ENCODE measurements at places on chromosomes 11 and 22.

GRCh38 chr11:63813563-63814382 lies 517 bp downstream of the SPINDOC start:
- DNase-seq: no peak

GRCh38 chr22:27149921-27150543 lies 492.6 kb downstream of the MIAT start:
- no peak for DNase-seq

GRCh38 chr11:2529636-2530035 lies 84.8 kb downstream of the KCNQ1 start:
- no peak for DNase-seq

GRCh38 chr11:3674189-3674588 lies 3.0 kb upstream of the CHRNA10 start:
- peak; percentile 83 for DNase-seq

GRCh38 chr11:126522606-126523005 lies 167.1 kb downstream of the ST3GAL4 start:
- DNase-seq: no peak

GRCh38 chr11:131095511-131096185 lies 179.4 kb upstream of the SNX19 start:
- no peak for DNase-seq

DNA sequence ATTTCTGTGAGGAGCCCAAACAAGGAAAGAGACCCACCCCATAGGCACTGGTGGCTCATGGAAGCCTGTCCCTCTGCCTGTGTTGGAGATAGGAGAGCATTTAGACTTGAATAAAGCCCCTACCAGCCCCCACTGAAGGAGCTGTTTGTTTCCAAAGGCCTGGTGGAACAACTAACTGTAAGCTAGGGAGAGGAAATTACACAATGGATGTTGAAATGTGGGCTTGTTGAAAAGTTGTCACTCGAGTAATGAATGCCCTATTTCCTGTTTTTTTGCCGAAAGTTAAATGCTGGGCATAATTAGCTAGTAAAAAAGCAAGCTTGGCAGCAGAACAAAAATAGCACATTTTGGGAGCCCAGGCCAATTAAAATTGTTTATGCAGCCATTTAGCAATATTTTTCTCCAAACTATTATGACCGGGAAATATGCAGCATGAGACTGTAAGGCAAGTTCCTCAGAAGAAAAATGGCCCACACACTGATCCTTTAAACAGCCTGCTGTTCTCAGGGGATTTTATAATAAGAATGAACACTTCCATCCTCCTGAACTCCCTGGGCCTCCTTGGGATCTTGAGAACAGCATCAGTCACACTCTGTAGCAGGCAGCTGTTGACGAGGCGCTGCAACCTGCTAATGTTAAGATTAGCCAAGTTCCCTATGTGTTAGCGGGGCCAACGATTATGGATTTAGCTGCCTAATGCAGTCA lies 38.6 kb upstream of the LMO2 start:
- DNase-seq: no peak

- no peak for DNase-seq
These were observed 89.6 kb upstream of the API5 start for GRCh38 chr11:43222215-43222614.

GRCh38 chr11:15123849-15124248 lies 9.1 kb downstream of the INSC start:
- DNase-seq: peak; percentile 96

DNA sequence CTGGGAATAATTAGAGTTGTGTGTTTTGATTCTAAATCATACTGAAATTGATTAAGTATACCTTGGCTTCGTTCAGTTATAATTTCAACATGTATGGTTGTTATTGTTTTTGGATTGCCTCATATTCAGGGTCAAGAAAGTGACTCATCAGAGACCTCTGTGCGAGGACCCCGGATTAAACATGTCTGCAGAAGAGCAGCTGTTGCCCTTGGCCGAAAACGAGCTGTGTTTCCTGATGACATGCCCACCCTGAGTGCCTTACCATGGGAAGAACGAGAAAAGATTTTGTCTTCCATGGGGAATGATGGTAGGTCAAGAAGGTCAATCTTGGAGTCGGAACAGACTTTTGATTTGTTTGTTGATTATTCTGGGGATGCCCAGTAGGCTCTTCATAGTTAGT lies 40.4 kb downstream of the KMT2A start:
- DNase-seq: no peak

DNA sequence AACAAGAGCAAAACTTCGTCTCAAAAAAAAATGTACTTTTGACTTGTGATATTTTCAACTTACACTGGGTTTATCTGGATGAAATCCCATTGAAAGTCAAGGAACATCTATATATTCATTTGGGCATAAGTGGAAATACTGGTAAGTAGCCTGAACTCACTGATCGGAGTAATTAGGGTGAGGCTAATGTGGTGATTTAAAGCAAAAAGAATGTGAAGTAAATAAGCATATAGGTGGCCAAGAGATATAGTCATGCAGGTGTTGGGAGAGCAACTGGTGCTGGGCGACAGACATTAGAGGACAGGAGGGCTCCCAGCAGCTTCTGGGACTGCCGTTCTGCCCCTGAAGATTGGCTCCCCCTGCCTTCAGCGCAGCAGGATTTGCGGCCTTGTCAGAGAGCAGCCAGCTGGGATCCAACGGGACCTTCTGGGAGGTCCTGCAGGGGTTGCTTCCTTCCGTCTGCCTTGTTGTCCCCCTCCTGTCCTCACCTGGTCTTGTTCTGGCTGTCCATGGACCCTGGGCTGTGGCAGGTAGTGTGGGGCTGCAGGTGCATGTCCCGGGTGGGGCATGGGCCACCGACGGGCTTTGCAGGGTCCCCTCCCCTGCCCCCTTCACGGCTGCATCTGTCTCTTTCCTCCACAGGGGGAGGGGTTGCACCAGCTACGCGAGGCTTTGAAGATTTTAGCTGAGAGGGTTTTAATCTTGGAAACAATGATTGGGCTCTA lies 14.1 kb downstream of the RHBDD3 start:
- DNase-seq: no peak

DNA sequence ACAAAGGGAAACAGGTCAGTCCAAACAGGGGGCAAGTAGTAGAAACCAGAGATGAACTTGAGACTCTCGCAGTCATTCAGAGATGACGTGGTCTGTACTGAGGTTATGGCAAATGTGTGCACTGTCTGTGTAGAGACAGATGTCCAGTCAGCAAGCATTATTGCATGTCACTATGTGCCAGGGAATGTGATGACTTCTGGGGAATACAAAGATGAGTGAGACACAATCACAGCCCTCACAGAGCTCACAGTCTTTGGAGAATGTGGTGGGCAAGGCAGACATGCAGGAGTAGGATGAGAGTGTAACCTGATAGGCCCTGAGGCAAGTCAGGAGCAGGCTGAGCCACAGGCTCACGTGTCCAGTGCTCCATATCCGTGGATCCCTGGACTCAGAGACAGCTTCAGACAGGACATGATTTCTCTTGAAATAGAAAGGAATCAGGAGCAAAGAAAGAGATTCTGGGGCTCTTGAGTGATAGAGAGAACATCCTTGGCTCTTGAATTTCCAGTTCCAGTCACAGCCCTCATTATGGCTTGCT lies 550.7 kb downstream of the ETS1 start:
- DNase-seq: no peak

- DNase-seq: no peak
These were observed 89.6 kb downstream of the ETS1 start for GRCh38 chr11:128497776-128498095.

DNA sequence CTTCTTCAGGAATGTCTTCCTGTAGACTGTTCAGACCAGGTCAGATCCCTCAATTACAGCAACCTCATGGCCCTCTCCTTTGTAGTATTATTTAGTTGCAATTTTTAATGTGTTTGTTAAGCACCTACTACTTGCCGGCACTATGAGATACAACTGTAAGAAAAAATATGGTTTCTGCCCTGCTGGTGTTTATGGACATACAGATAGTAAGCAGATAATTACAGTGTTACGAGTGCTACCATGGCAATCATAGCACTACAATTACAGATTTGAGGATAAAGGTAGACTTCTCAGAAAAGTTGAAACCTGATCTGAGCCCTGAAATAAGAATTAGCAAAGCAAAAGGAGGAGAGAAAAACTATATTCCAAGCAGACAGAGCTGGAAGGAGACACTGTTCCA lies 2.8 kb downstream of the LRRC51 start:
- no peak for DNase-seq

GRCh38 chr11:86676533-86677154 lies 4.2 kb upstream of the ME3 start:
- DNase-seq: no peak

GRCh38 chr22:49838771-49839717 lies 11.4 kb upstream of the BRD1 start:
- no peak for DNase-seq

DNA sequence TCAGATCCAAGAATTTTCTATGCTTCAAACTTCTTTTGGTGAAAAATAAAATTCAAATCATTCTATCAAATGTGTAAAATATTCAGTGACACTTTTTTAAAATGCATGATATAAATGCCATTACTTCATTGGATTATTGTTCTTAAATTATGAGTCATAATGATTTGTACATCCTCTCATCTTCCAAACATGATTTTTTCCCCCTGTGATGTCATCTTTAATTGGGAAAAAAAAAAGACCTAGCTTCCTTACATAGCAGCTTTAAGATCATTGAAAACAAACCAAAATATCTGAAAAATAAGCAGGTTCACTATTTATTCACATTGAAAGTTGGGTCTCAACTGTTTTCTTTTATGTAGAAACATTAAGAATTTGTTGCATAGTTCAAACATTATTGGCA lies 1549.4 kb downstream of the LRRC4C start:
- no peak for DNase-seq

DNA sequence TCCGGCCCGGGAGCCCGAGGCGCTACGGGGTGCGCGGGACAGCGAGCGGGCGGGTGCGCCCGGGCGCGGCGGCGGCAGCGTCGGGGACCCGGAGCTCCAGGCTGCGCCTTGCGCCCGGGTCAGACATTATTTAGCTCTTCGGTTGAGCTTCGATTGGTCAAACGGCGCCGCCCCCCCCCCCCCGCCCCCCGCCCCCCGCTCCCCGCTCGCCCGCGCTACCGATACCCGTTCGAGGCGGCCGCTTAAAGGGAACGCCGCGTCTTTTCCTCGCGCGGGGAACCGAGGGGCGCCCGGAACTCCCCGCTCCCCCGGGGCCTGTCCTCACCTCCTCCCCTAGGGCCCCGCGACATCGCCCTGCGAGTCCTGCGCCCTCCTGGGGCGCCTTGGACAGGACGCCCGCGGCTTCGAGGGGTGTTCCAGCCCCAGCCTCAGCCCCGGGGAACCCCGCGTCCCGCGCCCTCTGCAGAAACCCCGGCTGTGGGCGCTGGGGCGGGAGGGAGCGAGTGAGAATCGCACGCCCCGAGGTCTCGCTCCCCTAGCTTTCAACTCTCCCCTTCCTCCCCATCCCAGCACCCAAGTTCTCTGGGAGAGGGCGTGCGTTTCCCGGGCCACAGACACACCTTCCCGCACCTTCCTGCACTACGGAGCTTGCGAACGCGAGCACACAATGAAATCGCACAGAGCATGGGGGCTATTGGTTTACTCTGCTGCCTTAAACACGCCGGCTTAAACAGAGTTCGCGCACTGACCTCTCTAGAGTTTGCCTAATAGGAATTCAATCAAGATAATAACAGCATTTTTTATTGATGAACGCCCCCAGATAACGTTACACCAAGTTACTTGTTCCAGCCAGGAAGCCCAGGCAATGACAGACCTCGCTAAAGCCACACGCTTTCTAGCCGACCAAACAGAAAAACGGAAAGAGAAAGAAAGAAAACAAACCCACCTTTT lies at the start of gene BDNF:
BDNF (minus strand) TSS at position 105 of the 951 bp plus-strand sequence. CDS start 41,891 bp downstream, outside the sequence.
- DNase-seq: peak; percentile 59

DNA sequence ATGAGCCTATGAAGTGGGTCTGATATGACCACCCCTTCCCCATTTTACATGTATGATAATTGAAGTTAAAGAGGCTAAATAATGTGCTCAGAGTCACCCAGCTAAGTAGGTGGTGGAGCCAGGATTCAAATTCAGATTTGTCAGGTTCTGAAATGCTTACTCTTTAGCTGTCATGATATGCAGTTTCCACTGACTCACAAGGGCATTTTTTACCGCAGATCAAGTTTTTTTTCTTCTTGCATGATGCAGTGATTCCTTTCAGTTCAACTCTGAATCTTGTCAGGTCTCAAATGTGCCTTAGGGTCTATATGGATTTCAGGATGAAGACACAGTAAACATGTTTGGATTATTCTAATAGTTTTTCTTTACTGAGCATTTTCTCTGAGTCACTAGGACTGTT lies 12.6 kb upstream of the TRIM44 start:
- no peak for DNase-seq

DNA sequence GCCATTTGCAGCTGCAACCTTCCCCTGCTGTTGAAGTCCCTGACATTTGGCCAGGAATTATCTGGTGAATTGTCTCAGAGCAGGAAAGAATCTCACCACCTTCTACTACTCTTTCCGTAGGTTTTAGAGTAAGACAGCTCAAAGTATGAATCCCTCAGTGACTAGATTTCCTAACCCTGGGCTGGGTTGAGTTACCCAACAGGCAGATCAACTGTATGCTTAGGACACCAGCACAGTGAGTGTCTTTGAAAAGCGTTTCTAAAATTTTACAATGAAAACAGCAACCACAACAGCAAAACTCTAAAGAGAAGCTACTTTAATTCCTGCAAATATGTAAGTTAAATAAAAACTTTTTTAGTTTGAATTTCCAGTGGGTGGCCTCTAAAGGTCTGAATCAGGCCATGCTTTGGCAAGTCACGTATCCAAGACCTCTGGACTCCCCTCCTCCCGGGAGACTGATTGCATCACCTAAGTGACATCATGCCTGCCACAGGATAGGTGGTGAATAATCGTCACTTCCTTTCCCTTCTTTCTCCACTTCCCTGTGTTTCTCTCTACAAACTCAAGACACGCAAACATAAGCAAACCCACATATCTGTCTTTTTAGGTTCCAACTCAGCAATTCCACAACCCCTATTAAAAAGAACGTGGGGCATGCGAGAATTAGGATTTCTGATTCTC lies 7.8 kb downstream of the OR8B12 start:
- DNase-seq: no peak

DNA sequence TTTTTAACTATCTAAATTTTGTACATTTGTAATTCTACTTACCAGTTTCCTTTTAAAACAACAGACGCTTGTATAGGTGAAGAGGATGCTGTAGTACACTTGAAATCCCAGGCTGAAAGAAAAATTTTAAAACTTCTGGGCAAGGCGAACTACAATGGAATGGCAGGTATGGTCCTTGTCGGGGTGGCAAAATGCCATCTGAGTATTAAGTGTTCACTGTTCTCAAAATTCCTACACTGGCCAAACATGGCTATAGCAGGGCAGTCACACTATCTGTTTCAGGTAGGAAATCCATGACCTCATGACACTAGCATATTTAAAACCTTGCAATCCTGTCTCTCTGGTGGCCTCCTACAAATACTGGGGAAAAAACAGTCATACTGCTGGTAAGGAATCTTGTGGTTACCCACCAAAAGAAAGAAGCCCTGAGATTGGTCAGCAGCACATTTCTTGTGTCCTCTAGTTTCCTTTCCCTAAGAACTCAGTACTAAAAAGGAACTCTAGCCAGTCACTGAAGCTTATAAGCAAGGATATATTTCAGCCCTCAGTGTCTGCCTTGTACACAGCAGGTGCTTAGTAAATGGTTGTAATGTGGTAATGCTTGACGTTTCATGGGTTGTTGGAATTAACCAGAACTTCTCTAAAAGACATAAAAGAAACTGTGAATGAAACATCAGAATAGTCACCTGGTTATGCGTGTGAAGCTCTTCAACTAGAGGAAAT lies 5.2 kb upstream of the ZC3H12C start:
- peak; percentile 68 for DNase-seq

- peak; percentile 91 for DNase-seq
These were observed 161.6 kb upstream of the BDNF start for GRCh38 chr11:27861706-27862430.

- no peak for DNase-seq
These were observed 6.5 kb downstream of the RTN3 start for GRCh38 chr11:63687845-63688244.

- DNase-seq: no peak
These were observed 6.4 kb downstream of the MS4A15 start for GRCh38 chr11:60762851-60763691.
